Activated CD8-positive, alpha-beta T cell treated with anti-CD3 and anti-CD28 coated beads for 36 hours (primary cell): ENCODE measurements at places on chromosomes 6 and 20. TPM values are rescaled to one million over a fixed set of nuclear protein-coding genes. Genes with fewer than 3 reads are reported as not detected.

The TP53INP2 gene
- 4.0 TPM for total RNA-seq

The SLC4A11 gene
- total RNA-seq = 2.8 TPM

The GNMT gene
- total RNA-seq = 0.25 TPM

The CTSA gene
- total RNA-seq = 40.2 TPM

The PHACTR3 gene
- total RNA-seq = not detected

The CYP21A2 gene
- 0.27 TPM for total RNA-seq

The ZFP64 gene
- total RNA-seq = 11.6 TPM
